ENCODE measurements at places on chromosomes 5 and 9.
A peak's percentile ranks its signal among the peaks of the same experiment; 100 is the strongest.

DNA sequence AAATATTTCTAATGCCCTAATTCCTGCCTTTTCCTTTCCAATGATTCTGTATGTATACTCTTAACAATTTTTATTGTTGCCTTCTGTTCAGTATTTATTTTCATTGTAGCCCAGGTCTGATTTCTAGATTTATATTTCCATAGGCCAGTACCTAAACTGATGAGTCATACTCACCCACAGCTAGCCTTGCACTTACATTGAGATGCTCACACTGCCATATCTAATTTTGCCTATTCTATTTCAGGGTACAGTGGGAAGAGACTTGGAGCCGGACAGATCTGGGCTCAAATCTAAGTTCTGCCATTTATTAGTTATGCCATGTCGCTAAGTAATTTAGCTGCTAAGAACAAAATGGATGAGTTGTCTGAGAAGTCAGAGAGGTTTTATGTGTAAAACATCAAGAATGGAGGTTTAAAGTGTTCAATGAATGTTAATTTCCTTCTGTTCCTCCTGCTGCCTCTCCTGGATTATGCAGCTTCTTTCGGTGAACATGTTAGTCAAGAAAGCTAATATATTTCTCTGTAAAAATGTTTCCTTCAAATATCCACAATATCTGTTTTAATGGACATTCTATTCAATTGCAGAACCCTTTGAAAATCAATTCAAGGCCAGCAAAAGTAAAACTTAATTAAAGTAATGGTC is 62.3 kb upstream of the CDK5RAP2 start:
- no peak for DNase-seq

GRCh38 chr5:175736652-175737051 is 78.8 kb downstream of the HRH2 start:
- DNase-seq: no peak

GRCh38 chr9:136174779-136175615 is 29.9 kb downstream of the LHX3 start:
- no peak for DNase-seq

- no peak for DNase-seq
These were observed 1.4 kb upstream of the CTXN3 start for GRCh38 chr5:127647361-127647958.

DNA sequence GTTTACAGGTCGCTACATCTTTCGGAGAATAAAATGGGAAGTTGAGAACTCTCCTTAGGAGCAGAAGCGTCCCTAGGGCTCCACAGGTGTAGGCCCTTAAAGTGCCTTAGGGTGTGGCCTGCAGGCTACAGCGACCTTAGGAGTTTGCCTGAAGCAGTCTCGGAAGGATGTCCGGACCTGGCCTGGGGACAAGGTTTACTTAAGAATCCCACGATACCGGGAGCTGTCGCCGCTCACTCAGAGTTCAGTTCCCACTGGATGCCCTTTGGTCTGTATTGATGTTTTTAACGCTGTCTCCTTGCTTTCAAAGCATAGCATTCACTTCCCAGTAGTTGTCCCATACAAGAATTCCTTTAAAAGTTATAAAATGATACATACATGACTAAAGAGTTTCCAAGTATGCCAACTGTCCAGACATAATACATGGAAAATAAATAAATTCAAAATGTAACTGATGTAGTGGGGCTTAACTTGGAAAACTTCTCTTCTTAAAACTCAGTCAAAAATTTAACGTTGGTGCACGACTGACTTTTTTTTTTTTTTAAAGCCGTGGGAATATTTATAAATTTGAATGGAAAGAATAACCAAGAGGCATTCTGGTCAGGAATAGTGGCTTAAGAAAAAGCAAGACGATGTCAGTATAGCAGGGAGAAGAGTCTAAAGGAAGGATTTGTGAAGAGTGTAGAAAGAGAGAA is 848 bp downstream of the RAD50 start:
- peak; percentile 49 for DNase-seq

DNA sequence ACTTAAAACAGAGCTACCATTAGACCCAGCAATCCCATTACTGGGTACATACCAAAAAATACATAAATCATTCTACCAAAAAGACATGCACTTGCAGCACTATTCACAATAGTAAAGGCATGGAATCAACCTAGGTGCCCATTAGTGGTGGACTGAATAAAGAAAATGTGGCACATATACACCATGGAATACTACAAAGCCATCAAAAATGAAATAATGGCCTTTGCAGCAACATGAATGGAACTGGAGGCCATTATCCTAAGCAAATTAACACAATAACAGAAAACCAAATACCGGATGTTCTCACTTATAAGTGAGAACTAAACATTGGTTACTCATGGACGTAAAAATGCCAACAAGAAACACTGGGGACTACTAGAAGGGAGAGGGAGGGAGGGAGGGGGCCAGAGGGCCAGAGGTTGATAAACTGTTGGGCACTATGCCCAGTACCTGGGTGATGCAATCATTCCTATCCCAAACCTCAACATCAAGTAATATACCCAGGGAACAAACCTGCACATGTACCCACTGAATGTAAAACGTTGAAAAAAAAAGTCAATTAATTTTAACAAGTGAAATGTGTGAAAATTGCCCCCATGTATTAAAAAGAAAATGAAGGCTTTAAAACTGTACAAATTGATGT is 24.5 kb upstream of the GPR150 start:
- DNase-seq: no peak

GRCh38 chr5:127096328-127096993 is 23.2 kb upstream of the C5orf63 start:
- no peak for DNase-seq
